Activated gamma-delta T cell (primary cell): ENCODE measurements at places on chromosomes 4 and X.

GRCh38 chrX:56920338-56920997 lies 74.9 kb downstream of the SPIN3 start:
- DNase-seq: no peak

GRCh38 chr4:41015016-41015675 lies 199.2 kb downstream of the APBB2 start:
- DNase-seq: no peak

DNA sequence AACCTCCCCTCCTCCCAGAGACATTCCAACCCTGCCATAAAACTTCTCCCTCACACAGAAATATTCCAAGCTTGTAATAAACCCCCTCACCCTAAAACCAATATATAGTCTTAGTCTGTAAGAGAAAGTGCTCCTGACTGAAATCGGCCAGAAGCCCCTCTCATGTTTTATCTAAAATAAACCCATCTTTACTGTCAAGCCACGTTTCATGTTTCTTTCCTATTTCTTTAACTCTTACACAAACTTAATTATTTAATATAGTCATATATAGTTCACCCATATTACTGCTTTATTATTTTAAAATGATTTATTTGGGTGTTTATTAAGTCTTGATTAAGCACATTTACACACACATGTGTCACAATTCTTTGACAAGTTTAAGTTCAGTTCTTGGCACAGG lies 191.3 kb upstream of the AADAT start:
- no peak for DNase-seq

GRCh38 chr4:152937336-152938236 lies 1.5 kb downstream of the FHDC1 start:
- peak; percentile 14 for DNase-seq

DNA sequence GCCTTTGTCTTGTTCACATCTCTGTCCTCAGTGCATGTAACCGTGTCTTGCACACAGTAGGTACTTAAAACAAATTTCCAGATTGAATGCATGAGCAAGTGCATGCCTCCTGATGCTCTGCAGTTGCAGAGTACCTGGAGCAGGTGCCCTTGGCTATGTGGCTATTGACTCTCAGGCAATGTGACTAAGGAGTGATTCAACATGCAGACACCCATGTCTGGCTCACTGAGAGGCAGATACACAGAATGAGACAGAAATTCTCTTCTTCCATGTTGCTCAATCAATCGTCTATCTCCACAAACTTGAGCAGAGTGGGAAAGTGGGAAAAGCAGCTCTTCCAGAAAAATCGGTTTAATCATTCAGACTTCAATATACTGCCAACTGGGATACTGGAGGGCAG lies 111.0 kb downstream of the CHRDL1 start:
- DNase-seq: no peak

GRCh38 chrX:97070346-97070745 lies 186.6 kb downstream of the RPA4 start:
- DNase-seq: no peak

GRCh38 chr4:54837576-54838140 lies 179.9 kb downstream of the KIT start:
- DNase-seq: no peak

- DNase-seq: no peak
Observed at GRCh38 chr4:128056396-128056795, 4.7 kb upstream of the LARP1B start.

DNA sequence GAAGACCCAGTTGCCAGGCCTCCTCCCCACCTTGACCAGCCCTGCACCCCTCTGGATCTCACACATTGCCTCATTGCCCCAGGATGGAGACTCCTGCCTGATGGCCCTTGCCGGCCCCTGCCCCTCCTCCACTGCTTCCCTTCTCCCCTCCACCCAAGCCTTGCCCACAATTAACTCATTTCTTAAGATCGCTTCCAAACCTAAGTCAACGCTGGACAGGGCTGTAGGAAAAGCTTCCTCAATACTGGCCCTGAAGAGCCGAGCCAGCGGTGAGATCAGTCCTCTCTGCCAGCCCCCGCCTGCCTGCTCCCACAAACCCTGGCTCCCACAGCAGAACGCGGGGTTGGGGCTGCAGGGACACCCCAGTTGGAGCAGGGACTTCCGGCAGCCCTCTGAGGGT lies 7.5 kb upstream of the HAUS7 start:
- DNase-seq: no peak

- no peak for DNase-seq
Observed at GRCh38 chrX:24117258-24117657, 32.3 kb upstream of the ZFX start.

DNA sequence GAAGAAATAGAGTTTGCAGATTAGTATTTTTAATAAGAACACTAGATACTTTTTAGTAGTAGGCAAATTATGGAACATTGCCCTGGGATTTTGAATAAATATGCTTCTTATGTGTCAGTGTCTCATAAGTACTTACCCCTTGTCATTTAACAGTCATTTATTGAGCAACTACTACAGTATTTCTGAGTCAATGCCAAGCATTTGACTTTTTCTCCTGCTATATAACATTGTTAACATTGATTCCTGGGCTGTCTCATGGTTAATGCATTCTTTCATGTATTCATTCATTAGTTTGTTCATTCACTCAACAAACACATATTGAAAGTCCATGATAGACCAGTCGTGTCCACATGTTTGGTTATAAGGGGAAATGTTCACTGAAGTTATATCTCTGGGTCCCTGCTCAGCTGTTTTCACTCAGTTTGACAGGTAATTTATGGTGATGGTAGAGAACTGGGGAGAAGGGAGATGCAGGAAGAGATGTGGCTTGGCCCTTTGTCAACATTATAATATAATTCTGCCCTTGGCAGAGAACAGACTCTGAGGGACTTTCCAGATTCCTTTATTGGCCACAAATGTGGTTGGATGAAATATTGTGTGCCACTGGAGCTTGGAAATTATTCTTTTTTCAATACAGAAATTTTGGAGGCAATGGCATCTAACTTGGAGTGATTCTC lies 49.8 kb downstream of the OSTC start:
- DNase-seq: no peak

GRCh38 chrX:150291014-150291413 lies 72.1 kb upstream of the MAMLD1 start:
- DNase-seq: no peak

- no peak for DNase-seq
Observed at GRCh38 chrX:11886745-11887144, 128.7 kb downstream of the MSL3 start.

DNA sequence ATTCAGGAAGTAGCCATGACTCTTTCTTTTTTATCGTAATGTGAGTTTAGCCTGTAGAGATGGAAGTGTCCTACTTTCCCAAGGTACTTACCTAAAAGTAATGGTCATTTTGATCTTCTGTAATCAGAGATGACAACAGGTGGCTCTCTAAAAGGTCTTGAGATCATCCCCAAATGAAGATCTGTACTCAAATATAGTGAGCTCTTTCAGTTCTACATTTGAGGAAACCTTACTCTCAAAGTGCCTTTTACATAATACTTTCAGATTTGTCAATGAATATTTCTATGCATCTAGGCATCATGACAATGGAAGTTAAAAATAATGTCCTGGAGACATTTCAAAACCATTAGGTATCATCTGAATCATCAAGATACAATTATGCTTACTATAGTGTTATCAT lies 17.2 kb upstream of the MND1 start:
- DNase-seq: no peak

GRCh38 chr4:141339391-141339790 lies 118.7 kb downstream of the ZNF330 start:
- DNase-seq: no peak

DNA sequence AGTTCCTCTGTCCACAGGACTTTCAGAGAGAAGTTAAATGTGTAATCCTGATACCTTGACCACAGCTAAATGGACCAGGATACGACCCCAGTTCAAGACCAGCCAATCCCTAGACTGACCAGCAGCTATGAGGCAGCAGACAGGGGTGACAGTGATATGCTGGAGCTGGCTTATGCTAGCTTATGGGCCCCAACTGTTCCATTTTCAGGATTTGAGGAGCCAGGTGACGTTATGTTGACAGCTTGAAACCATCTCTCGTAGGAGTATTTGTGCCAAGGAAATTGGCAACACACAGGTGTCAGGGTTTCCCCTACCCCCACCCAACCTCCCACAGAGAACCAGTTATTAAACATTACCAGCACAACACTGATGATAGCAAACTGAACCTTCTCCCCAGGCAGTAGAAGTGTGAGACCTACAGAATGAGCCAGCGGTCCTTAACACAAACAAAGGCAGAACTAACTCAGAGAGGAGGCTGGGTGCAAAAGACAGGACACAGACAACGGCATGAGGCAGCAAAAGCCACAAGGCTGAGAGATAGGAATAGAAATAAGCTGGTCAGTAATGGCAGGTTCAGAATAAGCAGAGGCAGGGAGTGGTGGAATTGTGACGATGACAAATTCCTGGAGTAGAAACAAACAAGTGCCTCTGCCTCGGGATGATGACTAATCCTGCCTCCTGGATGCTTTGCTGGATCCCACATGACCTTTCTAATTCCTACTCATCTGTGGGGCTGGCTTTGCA lies 85.6 kb upstream of the CPEB2 start:
- DNase-seq: no peak

- DNase-seq: no peak
Observed at GRCh38 chrX:23548164-23548563, 119.1 kb upstream of the PRDX4 start.

DNA sequence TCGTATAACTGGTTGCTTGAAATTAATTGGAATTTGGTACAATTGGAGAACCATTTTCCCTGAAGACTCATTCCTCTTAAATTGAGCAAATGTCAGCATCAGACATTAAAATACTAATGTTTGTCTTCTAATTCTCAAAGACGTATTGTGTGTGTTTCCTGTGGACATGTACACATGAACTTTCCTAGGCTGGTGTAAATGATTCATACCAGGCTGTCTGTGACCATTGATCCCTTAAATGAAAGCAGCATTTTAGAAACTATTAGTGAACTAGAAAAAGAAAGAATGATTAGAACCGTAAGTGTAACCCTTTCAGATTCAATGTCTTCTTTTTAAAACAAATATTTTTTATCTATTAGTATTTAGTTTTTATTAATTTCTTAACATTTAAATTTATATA lies 332.9 kb downstream of the PPP3CA start:
- no peak for DNase-seq

- no peak for DNase-seq
Observed at GRCh38 chr4:169098532-169098931, 88.5 kb upstream of the CBR4 start.

- no peak for DNase-seq
Observed at GRCh38 chr4:45795135-45795534, 328.7 kb downstream of the GABRG1 start.

DNA sequence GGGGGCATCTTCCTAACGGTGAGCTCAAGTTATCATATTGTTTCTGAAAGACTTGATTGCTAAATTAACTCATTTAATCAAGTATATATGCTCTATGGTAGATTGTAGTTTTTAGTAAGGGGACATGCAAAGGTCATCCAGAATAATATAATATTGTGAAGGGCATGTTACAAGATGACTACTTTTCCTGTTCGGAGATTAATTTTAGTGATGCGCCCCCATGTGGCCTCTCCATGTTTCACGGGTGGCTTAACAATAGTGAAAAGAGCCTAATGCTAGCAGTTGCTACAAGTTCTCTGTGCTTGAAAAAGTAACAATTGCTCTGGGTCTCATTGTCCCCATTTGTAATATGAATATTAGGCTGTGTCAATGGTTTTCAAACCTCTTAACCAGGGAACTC lies 12.2 kb downstream of the SMPX start:
- no peak for DNase-seq
